ENCODE measurements at places on chromosomes 7 and 10.

DNA sequence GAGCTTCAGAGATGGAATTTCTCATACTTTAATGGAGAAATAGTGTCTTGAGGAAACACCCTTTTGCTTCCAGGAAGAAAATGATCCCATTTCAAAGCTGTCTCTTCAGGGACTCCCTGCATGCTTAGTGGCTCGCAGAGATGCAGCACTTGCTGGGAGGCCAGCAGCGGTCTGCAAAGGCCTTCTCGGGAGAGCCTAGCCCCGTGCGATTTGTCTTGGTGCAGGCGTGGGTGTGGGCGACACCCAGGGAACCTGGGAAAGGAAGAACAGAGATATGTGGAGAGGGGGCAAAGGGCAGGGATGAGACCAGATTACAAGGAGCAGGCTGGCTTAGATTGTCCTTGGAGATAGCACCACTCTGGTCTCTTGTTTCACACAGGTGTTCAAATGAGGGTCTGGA, 352.3 kb upstream of the PODXL start:
- no peak for DNase-seq

- DNase-seq = no peak
Observed at GRCh38 chr7:121276313-121276712, 52.5 kb upstream of the WNT16 start.

DNA sequence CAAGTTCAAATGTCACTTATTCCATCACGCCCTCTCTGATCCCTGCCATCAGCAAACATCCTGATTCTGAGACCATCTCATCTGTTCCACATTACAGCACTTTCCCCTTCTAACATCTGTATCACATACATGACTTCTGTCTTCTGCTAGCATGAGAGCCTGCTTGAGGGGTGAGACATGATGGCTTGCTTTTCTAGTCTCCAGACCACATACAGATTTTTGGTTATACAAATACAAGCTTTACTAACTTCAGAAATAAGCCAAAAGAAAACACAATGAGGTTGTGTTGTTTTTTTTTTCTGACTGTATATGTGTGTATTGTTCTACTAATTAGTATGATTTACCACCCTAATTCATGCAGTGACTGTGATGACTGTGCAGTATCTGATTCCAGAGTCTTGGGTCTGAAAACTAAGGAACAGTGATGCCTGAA, 34.3 kb downstream of the NAPEPLD start:
- no peak for DNase-seq

GRCh38 chr7:36153571-36154097, 580 bp downstream of the EEPD1 start:
- DNase-seq = no peak
